Activated T-cell treated with anti-CD3 and anti-CD28 coated beads for 1 hour (primary cell): ENCODE measurements at places on chromosomes 2 and 18.

GRCh38 chr2:49798570-49798969 is 644.3 kb upstream of the FSHR start:
- DNase-seq, result no peak

DNA sequence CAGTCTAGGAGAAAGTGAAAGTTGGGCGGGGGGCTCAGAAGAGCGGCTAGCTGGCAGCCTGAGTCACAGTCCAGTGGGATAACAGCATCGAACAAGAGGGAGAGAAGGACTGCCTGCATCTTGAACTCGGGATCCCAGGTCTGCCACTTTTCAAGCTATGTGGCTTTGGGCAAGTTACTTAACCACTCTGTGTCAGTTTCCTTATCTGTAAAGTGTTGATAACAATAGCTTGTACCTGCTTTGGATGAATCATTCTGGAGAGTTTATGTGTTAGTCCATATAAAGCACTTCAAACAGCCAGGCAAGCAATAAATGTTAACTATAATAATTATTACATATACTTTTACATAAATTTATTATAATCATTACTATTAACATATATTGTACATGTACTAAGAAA is 4.6 kb downstream of the DYSF start:
- no peak for DNase-seq

GRCh38 chr2:181042706-181043105 is 62.3 kb downstream of the UBE2E3 start:
- no peak for DNase-seq

DNA sequence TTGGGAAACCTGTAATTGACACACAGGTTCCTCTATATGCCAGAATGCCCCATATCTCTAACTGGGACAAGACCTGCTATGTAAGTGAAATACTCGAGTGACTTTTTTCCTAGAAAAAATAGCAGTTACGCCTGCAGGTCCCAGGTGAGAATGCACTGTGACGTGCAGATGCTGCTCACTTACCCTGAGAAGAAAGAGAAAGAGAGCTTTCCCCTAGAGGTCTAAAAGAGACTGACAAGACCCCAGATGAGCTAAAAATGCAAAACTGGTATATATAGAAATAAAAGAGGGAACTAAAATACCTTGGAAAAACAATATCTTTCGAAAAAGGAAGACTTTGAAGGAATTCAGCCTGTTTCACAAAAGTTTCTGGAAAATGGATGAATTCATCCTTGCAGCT is 383.0 kb upstream of the DCC start:
- no peak for DNase-seq

DNA sequence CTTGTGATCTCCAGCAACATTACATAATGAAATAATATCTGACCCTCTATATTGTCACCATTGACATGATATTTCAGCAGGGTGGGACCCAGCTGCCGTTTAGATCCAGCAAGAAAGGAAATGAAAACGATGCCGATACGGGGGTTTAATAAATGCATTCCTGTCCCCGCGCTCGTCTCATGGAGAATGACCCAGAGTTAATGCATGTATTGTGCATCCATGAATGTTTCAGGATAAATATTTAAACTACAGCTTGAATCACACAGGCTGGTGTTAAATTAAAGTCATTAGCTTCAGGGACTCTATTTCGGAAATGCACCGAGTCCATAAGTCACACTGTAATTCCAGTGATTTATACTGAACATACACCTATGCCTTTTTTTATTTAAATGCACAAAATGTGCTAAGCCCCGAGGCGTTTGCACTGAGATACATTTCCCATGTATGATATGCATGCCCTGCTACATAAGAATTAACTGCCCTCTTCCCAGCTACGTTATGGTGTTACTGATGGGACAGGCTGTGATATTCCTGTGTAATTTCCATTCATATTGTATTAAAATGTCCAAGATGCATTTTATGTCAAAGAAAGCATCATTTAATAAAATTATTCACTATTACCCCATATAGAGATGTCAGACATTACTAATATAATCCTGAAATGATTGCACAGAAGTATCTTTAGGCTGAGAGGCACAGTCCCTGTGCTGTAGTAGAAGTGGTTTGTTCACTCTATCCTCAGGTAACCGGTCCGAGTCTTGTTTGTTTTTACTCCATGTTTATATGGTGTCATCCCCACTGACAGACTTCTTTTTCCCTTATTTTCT is 109.3 kb upstream of the ZNF516 start:
- no peak for DNase-seq

- DNase-seq, result no peak
Observed at GRCh38 chr2:224062481-224063297, 23.6 kb upstream of the SERPINE2 start.

GRCh38 chr2:109348671-109349502 is 219.9 kb downstream of the SH3RF3 start:
- peak; percentile 30 for DNase-seq

GRCh38 chr2:191748528-191749180 is 70.7 kb downstream of the NABP1 start:
- DNase-seq, result no peak

GRCh38 chr2:102046135-102046986 is 54.6 kb downstream of the IL1R2 start:
- DNase-seq, result no peak

GRCh38 chr2:217215877-217216276 is 356.0 kb upstream of the TNP1 start:
- no peak for DNase-seq

- no peak for DNase-seq
Observed at GRCh38 chr2:168158586-168158985, 88.8 kb downstream of the STK39 start.

GRCh38 chr2:8672940-8673339 is 8.9 kb upstream of the ID2 start:
- no peak for DNase-seq

- DNase-seq, result no peak
Observed at GRCh38 chr2:216690456-216690852, 4.9 kb downstream of the IGFBP5 start.

- no peak for DNase-seq
Observed at GRCh38 chr18:26071725-26072124, 18.7 kb downstream of the SS18 start.

GRCh38 chr2:69138793-69139459 is 125.9 kb downstream of the ANTXR1 start:
- no peak for DNase-seq

DNA sequence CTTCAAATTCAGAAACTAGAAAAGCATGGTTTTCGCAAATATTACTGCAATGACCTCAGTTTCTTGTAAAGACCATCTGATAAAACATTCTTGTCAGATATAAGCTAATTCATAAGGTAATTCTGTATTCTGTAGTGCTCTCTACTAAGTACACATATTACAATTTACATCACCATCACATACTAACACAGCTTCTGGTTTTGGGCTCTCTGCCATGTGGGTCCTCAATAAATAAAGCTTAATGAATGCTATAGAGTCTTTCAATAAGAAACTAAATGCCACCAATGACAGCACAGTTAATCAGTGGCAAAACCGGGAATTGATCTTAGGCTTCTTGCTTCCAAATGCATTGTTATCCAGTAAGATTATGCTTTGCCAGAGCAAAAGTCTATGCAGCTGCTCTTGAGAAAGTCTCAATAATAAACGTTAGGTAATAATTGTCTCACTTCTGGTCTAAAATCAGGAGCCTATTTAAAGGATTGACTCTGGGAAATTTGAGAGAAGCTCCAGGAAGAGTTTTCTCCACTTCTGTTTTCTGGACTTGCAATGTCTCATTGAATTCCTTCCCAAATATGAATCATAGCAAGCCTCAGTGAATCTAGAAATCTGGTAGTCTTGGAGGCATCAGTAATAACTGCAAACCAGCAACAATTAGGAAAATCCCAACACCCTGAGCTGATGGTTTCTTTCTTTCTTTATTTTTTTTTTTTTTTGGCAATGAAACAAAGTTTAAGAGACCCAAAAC is 67.9 kb upstream of the RAPGEF4 start:
- no peak for DNase-seq

DNA sequence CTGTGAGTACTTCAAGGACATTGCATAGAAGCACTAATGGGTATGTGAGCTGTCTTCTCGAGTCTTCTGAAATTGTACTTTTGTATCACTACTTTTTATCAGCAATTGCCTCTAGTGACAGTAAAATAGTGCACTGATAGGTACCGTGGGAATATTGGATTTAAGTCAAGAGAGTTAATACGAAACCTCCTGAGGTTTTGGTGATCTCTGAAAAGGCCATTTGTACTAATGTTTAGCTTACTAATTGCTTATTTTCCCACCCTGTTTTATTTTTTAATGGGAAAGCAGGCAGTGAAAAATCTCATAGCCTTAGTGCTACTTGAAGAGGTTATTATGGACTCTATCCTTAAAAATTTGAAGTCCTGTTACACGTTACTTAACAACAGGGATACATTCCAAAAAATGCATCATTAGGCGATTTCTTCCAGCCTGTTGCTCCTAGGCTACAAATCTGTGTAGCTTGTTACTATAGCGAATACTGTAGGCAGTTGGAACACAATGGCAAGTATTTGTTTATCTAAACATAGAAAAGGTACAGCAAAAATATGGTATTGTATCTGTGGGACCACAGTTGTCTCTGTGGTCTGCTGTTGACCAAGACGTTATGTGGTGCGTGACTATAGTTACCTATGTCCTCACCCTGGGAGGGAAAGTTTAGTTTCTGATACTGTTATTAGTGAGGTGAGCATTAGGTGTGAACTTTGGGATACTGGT is 65.9 kb downstream of the CAB39 start:
- no peak for DNase-seq

- DNase-seq, result no peak
Observed at GRCh38 chr2:205188239-205189138, 493.8 kb upstream of the NRP2 start.

GRCh38 chr2:18988631-18989232 is 369.7 kb downstream of the OSR1 start:
- no peak for DNase-seq

GRCh38 chr2:54158311-54158710 is 42.9 kb downstream of the ACYP2 start:
- DNase-seq, result no peak

DNA sequence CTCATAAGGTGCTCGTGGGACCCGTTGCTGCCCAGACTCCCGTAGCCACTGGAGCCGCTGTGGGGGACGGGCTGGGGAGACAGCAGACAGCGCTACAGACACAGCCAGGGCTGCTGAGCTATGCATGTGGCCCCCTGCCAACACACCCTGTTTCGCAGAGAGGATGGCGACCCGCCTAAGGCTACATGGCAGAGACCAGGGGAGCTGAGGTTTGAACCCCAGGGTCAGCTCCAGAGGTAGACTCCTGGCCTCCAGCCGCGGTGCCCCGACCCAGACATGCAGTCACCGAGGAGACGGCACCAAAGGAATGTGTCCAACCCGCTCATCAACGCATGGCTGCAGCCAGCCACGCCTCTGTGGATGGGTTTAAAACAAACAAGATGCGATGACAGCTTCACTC is 21.0 kb upstream of the HES6 start:
- no peak for DNase-seq

DNA sequence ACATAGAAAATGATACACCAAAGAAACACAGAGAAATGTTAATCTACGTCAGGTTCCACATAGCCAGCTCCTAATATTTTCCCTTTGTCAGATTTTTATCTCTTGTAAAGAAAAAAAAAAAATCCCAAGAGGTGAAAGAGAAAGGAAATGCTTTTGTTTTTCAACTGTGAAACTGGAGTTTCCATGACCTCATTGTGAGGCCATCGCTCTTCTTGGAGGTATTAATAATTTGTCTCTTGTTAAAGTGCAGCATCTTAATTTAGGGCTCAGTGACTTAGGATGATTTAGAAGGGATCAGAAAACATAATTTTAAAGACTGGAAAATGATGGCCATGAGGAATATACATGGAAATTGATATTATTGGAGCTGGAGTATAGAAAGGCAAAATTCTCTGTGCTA is 21.7 kb downstream of the ARHGAP28 start:
- no peak for DNase-seq

GRCh38 chr2:46657042-46657504 is 177.7 kb downstream of the TMEM247 start:
- no peak for DNase-seq

- no peak for DNase-seq
Observed at GRCh38 chr18:933082-933481, 28.4 kb downstream of the ADCYAP1 start.
